ENCODE measurements at places on chromosomes 6 and 20.

DNA sequence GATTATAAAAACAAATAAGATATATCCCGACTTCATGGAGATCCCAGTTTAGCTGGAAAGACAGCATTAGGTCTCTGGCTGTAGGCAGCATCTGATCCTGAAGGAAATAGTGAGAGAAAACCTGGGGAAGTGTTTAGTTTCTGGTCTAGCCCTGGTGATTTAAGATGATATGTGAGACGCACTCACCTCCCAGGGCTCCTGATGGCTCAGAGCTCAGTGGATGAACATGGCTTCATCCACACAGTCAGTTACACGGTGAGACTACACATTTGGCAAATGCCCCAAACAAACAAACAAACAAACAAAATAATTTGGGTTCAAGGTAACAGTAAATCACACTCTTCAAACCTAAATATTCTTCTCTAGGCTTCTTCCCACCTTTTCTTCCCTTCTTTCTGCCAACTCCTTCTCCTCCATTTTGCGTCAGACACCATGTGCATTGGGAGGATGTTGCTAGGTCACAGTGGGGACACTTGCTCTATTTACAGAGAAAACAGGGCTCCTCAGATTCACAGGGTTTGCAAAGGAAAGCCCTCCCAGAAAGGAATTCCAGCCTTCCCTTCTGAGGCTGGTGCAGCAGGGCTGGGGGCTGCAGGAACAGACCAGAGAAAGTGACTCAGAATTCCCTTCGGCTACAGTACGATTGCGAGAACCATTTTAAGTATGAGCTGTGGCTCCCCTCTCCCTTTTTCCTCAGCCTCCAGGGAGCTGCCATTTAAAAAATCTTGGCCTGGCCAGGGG, 59.6 kb upstream of the SALL4 start:
- DNase-seq = no peak

DNA sequence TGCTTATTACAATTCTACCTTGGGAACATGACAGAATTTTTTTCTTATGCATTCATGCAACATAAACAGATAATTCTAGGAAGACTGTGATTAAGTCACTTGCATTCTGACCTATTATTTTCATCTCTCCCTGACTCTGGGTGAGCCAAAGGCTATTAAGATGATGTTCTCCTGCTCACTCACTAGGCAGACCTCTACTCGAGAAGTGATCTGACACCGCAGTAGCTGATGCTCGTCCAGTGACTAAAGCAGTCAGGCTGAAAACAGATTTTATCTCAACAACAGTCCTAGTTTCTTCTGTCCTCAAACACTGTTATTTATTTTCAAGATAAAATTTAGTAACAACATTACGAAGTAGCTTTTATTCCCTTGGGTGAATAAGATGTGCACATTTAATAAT, 17.3 kb downstream of the NAA20 start:
- no peak for DNase-seq

- peak; percentile 18 for DNase-seq
Measured at GRCh38 chr6:155040901-155041650, 46.0 kb downstream of the TIAM2 start.

- DNase-seq = no peak
Measured at GRCh38 chr20:23059846-23060245, 10.4 kb upstream of the THBD start.

DNA sequence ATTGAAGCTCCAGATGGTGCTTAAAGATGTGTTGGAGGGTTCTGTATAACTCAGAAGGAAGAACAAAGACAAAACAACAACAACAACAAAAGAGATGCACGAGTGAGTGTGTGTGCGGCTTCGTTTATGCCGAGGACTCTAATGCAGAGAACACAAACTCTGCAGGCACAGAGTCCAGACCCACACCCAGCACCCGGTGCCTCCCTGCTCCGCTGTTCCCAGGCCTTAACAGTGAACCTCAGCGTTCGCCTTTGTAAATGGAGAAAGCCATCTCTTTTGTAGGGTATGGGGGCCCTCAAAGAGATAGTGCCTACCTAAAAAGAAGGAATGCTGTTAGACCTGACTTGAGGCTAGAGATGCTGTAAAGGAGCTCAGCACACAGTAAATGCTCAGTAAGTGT, 243.3 kb downstream of the ERMARD start:
- no peak for DNase-seq

- no peak for DNase-seq
Measured at GRCh38 chr20:19427480-19427879, 215.0 kb downstream of the SLC24A3 start.

- no peak for DNase-seq
Measured at GRCh38 chr6:56403745-56404144, 156.4 kb upstream of the COL21A1 start.

DNA sequence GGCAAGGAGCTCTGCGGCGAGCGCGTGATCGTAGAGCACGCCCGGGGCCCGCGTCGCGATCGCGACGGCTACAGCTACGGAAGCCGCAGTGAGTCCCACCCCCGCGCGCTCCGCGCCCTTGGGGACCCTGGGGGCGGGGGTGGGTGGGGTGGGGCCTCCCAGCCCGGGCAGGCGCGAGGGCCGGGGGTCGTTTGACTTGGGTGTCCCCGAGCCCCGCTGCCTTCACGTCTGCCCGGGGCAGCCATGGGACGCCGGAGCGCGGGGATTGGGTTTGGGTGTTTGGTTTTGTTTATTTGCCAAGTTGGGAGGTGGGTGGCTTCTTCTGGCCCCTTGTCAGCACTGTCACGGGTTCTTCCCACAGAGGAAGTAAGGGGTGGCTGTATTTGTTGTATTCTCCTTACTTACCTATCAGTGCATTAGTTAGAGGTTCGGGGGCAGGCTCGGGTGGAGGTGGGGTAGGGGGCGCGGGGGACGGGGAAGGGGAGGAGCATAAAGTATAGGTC, 777 bp downstream of the SRSF6 start:
- peak; percentile 12 for DNase-seq

DNA sequence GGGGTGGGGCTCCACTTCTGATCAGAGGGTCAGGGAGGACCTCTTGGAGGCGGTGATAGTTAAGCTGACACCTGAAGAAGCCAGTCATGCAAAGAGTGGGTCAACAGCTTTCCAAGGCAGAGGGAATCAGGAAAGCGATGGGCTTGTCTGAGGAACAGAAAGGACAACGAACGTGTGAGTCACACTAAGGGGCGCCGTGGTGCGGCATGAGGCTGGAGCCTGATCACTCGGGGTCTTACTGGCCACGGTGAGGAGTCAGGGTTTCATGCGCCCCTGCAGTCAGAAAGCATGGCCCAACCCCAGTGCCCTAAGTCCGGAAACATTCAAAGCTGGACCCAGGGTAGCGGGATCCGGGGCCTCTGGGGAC, 50.6 kb upstream of the SLC32A1 start:
- DNase-seq = no peak

DNA sequence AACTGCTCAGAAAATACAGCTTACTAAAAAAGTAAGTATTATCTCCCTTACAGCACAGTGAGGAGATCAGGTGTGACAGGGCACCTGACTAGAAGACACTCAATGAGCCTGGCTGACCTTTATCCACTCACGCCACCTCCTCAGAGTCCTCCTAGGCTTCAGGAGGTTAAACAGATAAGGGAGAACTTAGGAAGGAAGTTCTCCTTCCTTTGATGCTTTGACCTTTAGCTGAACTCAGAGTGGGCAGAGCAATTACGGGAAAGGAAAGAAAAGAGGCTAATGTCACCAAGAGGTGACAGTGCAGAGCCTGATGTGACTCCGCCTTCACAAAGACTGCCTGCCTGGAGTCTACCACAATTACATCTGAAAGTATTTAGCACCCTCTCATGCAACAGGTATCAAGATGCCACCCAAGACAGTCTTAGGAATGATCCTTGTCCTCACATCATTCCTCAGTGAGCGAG, 36.7 kb downstream of the MAN1A1 start:
- DNase-seq = no peak

DNA sequence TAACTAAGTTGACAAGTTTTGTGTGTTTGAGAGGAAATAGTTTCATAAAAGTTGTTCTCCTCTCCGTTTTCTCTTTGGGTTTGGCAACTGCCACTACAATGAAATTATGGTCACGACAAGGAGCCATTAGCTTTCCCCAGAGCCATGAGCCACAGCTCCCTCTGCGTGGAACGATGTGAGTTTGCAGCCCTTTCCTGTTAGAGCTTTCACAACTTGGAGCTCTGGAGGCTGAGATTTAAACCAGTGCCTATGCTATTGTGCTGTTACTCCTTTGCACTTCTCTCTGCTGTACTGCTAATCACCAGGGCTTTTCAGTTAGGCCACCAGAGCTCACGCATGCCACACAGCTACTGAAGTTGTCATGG, 29.3 kb upstream of the TXNDC5 start:
- DNase-seq = no peak

DNA sequence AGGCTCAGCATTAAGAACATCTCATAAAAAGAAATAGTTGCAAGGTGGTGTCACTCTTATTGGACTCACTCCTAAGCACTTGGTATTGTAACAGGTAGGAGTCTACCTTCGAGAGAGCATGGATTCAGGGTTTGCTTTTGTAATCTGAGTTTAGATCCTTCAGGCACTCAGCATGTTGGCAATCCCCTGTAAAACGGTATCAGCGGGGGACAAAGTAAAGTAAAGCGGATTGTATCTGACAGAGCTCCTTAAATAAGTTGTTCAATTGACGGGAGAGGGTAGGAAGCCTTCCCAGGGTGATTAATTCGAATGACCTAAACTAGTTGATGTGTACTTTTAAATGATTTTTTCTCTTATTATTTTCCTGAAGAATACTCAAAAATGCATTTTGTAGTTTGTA, 869.8 kb upstream of the EPHA7 start:
- no peak for DNase-seq

GRCh38 chr20:36173451-36173933, 19.0 kb downstream of the EPB41L1 start:
- DNase-seq = no peak

GRCh38 chr6:143828572-143828971, 14.6 kb upstream of the LTV1 start:
- no peak for DNase-seq

DNA sequence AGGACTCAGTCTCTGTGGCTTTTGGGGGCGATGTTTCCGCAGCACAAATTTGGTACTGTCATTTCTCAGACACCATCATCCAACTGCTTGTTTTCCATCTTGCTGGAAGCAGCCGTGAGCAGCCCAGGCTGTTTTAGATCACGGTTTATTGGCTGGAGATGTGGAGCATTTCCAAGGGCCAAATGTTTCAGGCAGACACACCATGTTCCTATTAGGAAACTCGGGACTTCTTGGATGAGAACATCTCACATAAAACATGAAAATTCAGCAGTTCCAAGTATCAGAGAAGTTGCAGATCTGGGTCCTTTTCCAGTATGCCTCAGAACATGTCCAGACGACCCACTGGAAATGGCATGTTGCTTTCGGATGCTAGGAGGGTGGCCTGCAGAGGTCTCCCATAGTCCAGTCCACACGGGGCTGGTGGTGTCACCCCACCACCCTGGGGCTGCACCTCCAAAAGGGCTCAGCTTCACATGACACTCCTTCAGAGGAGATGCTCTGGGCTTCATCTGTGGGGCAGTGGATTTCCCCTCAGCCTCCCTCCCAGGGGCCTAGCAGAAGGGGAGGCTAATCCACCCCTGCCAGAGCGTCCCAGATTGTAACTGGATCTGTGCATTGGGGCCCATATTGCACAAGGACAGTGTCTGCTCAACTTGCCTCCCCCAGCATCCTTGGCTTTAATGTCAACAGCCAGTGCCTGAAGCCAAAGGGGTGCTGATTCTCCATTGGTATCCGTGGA, 176.3 kb downstream of the SCP2D1 start:
- DNase-seq = no peak

DNA sequence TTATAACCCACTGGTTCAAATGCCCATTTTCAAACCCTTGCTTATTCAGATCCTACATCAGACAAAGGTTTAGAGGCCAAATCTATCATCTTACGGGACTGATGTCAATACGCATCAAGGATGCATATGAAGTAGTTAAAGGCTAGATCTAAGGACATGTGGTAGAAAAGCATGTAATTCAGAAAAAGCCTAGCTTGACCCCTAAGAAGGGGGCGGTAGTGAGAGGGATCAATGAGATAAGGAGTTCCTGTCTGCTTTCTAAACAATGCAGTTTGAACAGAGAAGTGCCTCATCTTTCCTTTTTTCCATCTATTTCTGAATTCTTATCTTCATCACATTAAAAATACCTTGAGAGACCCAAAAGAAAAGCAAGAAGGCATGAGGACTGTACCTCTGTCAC, 237.7 kb downstream of the ARHGAP18 start:
- no peak for DNase-seq

- no peak for DNase-seq
Measured at GRCh38 chr6:8130399-8130798, 28.1 kb upstream of the EEF1E1 start.

- no peak for DNase-seq
Measured at GRCh38 chr6:63589952-63590411, 17.7 kb downstream of the LOC128125822 start.

GRCh38 chr6:26198722-26199056, 111.5 kb downstream of the HFE start:
- DNase-seq = no peak

DNA sequence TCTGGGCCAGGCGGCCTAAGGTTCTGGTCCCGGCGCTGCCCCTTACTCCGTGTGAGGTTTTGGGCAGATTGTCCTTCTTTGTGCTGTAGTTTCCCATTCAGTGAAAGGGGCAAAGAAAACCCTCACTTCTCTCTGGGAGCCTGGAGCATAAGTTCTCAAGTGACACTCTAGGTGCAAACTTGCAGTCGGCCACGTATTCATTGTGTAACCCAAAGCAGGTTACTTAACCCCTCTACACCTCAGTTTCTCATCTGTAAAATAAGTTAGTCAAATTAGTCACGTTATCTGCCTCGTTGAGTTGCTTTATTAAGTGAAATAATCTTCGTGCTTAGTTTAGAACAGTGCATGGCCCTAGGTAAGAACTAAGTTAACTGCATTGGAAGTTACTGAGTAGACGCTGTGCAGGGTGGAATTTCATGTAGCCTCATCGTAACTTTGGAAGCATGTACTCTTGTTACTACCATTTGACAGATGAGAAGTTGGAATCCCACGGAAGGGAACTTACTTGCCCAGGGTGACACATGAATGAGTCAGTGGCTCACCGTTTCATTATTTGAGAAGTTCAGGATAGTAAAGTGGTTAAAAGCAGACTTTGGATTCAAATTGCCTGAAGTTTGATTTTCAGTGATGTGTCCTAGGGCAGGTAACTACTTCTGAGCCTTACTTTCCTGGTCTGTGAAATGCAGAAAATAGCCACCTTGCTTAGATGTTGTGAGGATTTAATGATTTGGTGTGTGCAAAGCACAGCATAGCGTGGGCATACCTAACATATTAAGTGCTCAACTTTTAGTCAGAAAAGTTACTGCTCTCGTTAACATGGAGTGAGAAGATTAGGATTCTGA, 556 bp upstream of the MROH8 start:
- no peak for DNase-seq

DNA sequence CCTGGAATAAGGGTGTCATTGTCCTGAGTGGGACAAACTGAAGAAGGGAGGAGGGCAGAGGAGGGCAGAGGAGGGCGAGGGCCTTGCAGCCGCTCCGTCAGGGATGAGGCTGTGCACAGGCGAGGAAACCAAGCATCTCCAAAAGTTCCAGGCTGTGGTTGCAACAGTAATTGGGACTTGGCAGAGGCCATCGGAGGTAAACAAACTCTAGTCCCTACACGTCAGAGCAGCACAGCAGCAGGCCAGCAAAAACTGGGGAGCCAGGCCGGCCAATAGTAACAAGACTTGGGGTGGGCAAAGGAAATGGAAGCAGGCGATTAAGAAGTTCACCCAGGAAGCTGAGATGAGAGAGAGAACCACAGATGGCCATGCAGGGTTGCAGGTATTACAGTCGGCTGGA, 142.8 kb downstream of the SMOC2 start:
- DNase-seq = no peak

All from putamen (tissue), 1 donor.